Cerebellar cortex (tissue), 1 donor: ENCODE measurements at places on chromosomes 4 and X.

GRCh38 chrX:71100581-71101505 lies 5.2 kb downstream of the FOXO4 start:
- no peak for DNase-seq

GRCh38 chrX:52353838-52354237 lies 15.0 kb upstream of the XAGE2 start:
- no peak for DNase-seq

- no peak for DNase-seq
Measured at GRCh38 chr4:122845066-122845465, 18.4 kb downstream of the FGF2 start.

- no peak for DNase-seq
Measured at GRCh38 chrX:68686097-68686977, 38.9 kb downstream of the STARD8 start.

GRCh38 chrX:39248330-39248729 lies 447.1 kb downstream of the MID1IP1 start:
- DNase-seq = no peak

DNA sequence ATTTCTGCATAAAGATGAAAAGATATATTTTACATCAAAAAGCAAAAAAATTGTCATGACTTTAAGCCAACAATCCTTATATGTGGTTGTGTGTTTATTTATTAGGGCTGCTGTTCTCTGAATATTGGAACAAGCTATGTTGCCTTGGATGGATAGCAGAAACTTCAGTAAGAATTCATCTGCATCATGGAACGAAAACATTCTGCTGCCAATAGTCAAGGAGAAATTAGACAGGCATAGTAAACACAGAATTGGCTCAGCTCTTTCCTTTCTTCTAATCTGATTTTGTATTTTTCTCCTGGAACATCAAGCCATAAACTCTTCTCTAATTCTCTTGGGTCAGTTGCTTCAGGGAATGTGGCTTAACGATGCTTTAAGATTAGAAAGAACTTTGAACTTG lies 1257.0 kb downstream of the NLGN4X start:
- DNase-seq = no peak

DNA sequence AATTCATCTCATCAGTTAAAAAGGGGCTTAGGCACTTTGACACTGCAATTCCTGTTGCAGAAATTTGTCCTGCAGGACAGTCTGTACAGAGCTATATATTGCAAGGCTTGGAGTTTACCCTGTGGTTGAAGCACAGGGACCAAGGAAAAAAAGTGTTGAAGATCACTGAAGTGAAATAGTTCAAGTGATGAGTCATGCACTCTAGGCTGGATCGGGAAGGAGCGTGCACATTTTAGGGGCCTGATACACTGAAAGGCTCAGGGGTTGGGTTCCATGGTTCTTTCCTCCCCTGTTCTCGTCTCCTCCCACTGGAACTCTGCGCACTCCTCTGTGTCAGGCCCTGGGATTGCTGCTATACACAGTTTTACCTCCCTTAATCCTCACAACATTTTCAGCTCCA lies 104.9 kb upstream of the ARMCX2 start:
- no peak for DNase-seq

- DNase-seq = no peak
Measured at GRCh38 chr4:38751341-38752010, 31.3 kb downstream of the TLR10 start.

- DNase-seq = no peak
Measured at GRCh38 chr4:141812158-141812557, 175.8 kb downstream of the IL15 start.

- peak; percentile 99 for DNase-seq
Measured at GRCh38 chr4:147940171-147940570, 208.3 kb downstream of the ARHGAP10 start.

- no peak for DNase-seq
Measured at GRCh38 chr4:87011340-87012034, 76.7 kb downstream of the AFF1 start.

- DNase-seq = no peak
Measured at GRCh38 chr4:174763454-174764104, 65.5 kb downstream of the GLRA3 start.

DNA sequence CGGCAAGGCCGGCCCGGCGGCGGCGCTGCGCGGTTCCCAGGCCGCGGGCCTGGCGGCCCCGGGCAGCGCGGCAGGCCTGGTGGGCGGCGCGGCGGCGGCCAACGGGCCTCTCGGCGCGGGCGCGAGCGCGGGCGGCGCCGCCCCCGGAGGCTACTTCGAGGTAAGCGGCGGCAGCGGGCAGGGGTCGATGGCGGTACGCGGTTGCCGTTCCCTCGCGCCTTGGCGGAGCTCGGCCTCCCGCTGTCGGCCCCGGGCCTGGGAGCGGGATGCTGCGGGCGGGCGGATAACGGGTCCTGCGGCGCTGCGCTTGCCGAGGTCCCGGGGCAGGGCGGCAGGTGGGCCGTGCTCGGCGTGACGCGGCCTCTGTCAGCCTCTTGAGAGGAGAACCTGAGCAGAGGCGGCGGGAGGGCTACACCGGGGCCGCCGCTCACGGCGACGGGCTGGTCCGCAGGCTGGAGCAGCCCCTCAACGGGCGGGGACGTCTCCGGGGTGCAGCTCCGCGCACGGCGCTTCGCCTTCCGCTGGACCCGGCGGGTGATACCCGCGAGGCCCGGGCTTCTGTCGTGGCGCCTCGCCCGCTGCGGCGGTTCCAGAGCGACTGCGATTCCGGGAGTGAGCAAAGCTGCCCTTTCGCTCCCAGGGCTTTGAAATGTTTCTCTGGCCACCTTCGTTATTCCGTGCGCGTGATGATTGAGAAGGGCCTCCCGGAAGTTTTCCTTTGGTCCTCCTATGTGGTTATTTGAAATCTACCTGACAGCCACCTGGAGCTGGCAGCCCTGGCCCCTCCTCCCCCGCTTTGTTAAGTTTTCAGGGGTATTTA lies 774 bp downstream of the FAM193A start:
- DNase-seq = peak; percentile 38

GRCh38 chr4:75555294-75556164 lies at the start of gene ODAPH:
Gene ODAPH, plus strand, starts transcription at chr4:75556066. Its CDS starts 17 bp downstream, at chr4:75556083.
- no peak for DNase-seq

DNA sequence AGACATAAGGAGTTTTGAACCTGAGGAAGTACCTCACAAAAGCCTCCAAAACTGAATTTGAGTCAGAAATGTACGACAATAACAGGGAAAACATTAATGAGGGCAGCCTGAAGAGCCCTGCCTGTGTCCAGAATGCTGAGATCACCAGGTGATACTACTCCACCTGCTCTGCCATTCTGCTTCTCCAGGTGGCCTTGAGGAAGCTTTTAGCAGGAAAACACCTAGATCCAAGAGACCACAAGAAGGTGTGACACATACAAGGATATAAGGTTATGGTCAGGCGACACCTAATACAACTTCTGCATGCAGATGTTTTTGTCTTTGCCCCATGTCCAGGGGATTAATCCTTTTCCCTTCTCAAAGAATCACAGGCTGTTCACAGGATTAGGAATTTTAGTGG lies 15.3 kb downstream of the SOWAHB start:
- no peak for DNase-seq

- peak; percentile 9 for DNase-seq
Measured at GRCh38 chrX:111886678-111887077, 10.7 kb downstream of the TRPC5OS start.

DNA sequence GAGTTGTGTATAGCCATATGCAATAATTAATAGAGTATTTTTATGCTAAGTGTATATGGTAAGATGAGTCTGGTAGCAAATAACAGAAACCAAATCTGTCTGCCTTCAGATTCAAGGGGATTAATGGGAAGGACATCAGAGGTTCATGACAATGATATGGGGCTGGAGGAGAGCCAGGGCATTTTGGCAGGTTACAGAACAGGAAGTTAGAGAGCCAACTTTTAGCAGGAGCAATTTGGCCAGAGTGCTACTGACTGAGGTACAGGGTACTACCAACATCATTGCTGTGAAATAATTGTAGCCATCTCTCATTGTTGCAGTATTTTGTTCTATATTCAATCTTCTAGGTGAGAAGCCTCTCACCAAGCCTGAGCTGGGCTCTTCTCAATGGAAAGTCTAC lies 210.9 kb upstream of the FAM47A start:
- DNase-seq = no peak

- no peak for DNase-seq
Measured at GRCh38 chr4:144450526-144450925, 195.4 kb upstream of the HHIP start.

DNA sequence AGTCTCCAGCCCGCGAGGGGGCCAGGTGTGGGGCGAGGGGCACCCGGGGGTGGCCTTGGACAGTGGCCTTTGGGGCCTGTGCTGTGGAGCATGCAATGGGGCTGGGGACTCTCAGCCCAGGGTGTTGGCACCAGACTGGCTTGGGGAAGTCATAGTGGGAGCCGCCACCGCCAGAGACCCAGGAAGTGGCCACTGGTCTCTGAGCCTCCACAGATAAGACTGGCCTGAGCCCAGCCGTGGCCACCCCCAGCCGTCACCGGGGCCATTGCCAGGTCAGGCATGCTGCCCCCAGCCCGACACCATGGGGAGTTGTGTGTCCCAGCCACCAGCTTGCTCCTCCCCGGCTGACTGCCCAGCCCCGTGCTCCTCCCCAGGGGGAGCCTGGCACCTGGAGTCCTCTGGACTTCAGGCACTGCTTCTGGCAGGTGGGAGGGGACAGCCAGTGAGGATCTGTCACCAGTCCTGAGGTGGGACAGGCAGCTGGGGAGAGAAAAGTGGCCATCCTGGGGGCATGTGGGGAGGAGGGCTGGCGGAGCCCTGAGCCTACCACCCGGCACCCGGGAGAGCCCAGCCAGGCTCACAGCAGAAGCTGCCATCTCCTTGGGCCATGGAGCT lies 32.5 kb downstream of the TACC3 start:
- DNase-seq = no peak
